ENCODE measurements at places on chromosomes 12 and 14.

GRCh38 chr12:89437231-89437630 is 84.9 kb upstream of the DUSP6 start:
- DNase-seq = no peak

- DNase-seq = no peak
Observed at GRCh38 chr14:94009767-94010166, 12.7 kb downstream of the CCDC197 start.

DNA sequence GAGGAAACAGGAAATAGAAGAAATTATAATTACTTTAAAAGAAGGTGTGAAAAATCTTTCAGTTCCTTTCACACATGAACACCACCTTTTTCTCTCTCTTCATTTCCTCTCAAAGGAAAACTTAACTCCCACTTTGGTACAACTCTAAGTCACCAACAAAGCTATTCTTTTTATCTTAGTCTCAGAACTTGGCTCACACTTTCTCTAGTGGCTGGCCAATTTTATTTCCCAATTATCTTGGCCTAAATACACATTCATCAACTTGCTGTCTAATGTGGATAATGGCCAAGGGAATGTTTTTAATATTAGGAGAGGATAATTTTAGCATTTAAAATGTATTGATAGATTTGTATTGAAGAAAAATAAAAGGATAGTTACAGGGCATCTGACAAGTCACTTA is 64.5 kb upstream of the NAV3 start:
- no peak for DNase-seq

DNA sequence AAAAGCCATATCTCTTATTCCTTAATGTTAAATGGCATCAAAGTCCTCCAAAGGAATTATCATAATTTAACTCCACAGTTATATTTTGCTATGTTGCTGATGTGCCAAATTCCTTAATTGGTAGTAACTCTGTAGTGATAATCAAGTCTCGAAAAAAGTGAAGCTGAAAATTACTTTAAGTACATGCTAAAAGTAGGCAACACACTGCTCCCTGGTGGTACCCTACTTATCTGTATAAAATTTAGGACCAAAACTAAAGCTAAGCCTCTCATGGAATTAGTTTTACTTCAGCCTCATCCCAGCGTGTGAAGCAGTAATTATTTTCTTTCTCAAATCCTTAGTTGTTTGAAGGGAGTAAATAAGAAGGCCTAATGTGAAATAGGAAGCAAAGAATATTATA is 132.8 kb downstream of the TTLL5 start:
- DNase-seq = no peak

GRCh38 chr12:62700091-62700880 is 233.7 kb downstream of the MON2 start:
- DNase-seq = no peak

- no peak for DNase-seq
Observed at GRCh38 chr12:52210186-52210924, 18.5 kb upstream of the KRT80 start.

GRCh38 chr12:64457032-64457431 is 5.1 kb downstream of the TBK1 start:
- no peak for DNase-seq

DNA sequence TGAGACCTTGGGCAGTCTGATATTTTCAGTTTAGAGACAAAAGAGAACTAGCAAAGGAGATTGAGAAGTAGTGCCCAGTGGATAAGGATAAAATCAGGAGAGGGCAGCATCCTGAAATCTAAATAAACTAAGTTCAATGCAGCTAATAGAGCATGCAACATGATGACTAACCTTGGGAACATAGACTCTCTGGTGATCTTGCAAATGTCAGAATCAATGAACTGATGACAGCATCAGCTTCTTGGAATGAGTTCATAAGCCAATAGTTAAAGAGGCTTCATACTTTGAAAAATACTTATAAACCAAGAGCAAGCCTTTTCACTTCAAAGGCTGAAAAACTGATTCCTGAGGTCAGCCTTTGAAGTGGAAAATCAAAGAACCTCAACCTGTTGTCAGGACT is 8.2 kb downstream of the TAS2R19 start:
- no peak for DNase-seq

DNA sequence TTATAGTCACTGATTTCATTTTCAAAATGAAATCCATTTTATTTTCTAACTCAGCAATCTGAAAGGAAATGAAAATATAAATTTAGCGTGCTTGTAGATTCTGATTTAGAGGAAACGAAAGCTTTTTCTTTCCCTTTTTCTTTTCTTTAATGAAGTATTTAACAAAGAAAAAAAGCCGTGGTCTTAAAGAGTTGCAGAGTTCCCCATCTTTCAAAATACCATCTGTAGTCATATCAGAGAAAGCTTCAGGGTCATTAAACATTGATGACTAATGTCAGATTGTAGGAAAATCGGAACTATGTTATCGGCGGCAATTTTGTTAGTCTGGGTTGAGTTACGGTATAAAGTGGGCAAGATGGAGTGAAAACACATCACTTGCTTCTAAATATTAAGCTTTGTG is 32.3 kb downstream of the DRAM1 start:
- no peak for DNase-seq
